EL (cell line): ENCODE measurements at places on chromosomes 16 and 17.

DNA sequence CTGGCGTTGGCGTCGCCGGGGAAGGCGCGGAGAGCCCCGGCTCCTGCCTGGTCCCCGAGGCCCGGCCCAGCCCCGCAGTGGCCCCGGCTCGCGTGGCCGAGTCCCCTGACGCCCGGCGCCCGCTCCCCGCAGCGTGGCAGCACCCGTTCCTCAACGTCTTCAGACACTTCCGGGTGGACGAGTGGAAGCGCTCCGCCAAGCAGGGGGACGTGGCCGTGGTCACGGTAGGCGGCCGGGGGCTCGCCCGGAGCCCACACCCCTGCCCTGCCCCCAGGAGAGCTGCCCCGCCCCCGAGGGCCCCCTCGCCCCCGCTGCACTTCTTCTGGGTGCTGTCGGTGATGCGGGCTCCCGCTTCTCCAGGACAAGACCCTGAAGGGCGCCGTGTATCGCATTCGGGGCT lies 466 bp downstream of the WDR90 start:
- DNase-seq, result peak; percentile 38

DNA sequence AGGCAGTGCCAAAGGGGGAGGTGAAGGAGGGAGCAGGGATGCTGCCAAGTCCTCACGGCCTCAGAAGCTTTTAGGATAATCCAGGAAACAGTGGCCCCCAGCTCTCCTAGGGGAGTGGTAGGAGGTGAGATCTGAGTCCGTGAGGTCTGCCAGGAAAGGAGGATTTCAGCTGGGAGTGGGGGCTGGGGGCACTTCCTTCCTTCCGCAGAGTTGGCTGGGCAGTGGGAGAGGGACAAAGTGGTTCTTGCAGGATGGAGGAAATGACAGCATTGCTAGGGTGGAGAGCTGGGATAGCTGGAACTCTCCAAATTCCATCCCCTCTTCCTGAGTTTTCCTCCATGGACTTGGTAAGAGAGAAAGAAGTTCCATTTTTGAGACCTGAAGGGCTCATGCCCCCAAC lies 4.8 kb upstream of the SP6 start:
- no peak for DNase-seq

DNA sequence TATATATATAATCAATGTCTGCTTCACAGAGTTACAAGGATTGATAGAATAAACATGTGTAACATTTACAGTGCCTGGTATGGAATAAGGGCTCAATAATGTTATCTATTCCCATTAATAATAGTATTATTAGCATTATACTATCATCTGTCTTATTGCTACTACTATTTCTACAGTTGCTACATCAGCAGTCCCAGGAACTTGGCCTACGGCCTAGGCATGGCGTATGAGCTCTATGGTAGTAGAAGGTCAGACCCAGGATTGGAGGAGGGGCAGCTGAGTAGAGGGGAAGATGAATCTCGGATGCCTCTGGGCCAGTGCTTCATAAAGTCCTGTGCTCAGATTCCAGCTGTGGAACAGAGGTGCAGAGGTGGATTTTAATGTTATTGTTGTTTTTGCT lies 146.3 kb upstream of the TBX2 start:
- DNase-seq, result no peak

- DNase-seq, result no peak
Observed at GRCh38 chr16:55647798-55648197, 8.0 kb upstream of the SLC6A2 start.

DNA sequence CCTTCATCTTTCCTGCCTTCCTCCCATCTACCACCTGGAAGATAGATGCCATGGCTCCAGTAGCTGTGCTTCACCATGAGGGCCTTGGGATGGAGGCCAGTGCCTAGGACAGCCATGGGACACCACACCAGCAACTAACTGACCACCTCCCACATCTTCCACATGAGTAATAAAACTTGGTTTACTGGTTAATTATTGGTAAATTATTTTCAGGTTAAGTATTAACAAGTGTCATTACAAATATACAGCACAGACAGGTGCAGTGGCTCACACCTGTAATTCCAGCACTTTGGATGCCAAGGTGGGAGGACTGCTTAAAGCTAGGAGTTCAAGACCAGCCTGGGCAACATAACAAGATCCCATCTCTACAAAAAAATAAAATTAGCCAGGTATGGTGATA lies 14.0 kb downstream of the CDIP1 start:
- DNase-seq, result no peak

DNA sequence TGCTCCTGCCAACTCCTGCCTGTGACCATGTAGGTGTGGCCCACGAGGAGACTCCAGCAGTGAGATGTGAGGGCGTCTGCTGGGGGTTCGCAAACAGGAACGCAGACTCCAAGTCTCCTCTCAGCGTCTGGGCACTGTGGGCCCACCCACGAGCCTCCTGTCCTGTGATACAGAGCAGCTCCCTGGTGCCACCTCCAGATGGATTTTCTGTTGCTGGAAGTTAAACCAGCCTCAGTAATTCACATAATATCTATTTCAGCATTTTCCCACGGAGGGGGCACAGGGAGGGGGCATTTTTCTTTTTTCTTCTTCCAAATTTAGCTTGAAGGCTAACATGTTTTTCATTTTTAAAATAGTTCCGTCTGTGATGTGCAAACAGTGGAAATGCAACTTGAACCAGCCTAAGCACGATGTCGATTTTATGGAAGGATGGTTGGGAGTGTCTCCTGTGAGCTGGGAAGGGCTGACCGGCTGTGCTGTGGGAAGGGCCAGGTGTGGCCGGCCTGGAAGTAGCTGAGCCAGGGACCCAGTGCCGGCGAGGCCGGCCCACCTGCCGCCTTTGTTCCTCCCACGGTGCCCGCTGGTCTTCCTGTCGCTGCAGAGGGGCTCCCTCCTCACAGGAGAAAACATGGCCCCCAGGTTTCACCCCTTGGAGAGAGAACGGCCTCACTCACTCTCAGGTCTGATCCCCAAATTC lies 3.9 kb upstream of the RAB40B start:
- no peak for DNase-seq

GRCh38 chr17:45869676-45870341 lies 24.5 kb upstream of the MAPT start:
- no peak for DNase-seq

- no peak for DNase-seq
Observed at GRCh38 chr17:65423346-65424140, 137.9 kb downstream of the AXIN2 start.

- no peak for DNase-seq
Observed at GRCh38 chr17:75571885-75572215, 15.8 kb upstream of the MYO15B start.

- no peak for DNase-seq
Observed at GRCh38 chr17:77897741-77898301, 60.7 kb upstream of the TNRC6C start.

DNA sequence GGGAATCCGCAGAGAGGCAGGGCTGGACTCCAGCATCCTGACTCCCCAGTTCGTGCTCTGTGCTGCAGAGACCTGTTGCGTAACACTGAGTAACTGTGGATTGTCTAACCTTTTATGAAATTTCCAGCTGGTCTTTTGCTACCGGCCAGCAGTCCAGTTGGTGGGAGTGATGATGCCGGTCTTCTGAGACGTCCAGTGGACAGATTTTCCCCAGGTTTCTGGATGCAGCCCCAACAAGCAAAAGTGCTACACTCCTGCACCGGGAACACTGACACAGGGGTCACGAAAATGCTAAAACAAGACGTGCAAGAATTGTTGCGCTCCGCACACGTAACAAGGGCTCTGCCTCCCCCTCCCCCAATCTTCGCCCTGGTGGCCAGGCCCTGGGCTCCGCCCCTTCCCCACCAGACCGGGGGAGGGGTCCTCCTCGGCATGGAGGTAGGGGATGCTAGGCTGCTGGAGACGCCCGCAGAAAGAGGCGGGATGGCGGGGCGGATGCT lies 701 bp upstream of the MRC2 start:
- peak; percentile 85 for DNase-seq

DNA sequence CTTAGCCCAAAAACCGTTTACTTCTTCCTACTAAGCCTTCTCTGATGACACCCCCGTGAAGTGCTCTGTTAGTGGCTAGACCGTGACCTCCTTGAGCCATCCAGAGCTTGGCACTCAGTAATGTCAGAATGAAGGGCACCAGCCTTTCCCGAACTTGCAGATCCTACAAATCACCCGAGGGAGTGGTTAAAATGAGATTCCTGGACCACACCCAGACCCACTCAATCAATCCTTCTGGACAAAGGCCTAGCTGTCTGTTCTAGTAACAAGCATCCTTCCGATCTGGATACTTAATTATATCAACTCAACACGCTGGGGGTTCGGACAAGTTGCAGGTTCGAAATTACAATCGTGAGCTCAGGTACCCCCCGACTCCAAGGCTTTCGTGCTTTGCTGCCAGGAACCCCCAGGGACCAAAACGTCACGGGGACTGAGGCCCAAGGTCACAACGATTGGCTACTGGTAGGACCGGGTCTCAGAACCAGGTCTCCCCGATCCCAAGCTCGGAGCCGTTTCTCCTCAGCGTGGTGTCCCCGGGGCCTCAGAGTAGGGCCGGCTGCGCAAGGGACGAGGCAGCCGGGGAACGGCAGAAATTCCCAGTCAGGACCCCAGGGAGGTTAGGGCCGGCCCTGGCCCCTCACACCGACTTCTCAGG lies 527 bp downstream of the CIAPIN1 start:
- DNase-seq, result peak; percentile 37

- DNase-seq, result no peak
Observed at GRCh38 chr16:20364051-20364450, 11.5 kb upstream of the UMOD start.

- DNase-seq, result peak; percentile 62
Observed at GRCh38 chr17:29005936-29006511, at the start of gene SEZ6. TSS of gene SEZ6 (minus strand) at chr17:29006033. CDS start at chr17:29005869, 164 bp downstream.

GRCh38 chr16:84950906-84951305 lies 60.4 kb downstream of the ZDHHC7 start:
- no peak for DNase-seq

GRCh38 chr16:83366228-83366627 lies 441.6 kb upstream of the HSBP1 start:
- DNase-seq, result peak; percentile 14

- DNase-seq, result peak; percentile 35
Observed at GRCh38 chr17:60167065-60167741, 17.4 kb downstream of the CA4 start.

DNA sequence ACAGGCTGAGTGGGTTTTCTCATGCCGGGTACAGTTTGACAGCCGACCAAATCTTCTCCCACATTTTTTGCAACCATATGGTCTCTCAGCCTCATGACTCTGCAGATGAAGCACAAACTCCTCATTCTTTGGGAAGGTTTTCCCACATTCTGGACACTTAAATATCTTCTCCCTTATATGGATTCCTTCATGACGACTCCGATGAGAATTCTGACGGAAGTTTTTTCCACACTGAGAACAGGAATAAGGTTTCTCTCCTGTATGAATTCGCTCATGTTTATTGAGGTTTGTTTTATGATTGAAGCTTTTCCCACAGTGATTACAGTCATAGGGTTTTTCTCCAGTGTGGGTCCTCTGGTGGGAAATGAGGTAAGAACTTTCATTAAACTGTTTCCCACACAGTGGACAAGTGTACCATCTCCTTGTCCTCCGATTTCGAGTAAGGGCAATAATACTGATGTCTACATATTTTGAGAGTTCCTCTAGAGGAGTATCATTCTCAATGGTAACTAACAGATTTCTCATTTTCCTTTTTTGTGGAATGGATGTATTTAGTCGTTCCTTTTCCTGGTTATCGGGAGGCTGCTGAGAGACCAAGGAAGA lies 10.9 kb downstream of the ZNF200 start:
- DNase-seq, result no peak
